ENCODE measurements at places on chromosomes 11 and 22. TPM values are rescaled to one million over a fixed set of nuclear protein-coding genes. Genes with fewer than 3 reads are reported as not detected.

DNA sequence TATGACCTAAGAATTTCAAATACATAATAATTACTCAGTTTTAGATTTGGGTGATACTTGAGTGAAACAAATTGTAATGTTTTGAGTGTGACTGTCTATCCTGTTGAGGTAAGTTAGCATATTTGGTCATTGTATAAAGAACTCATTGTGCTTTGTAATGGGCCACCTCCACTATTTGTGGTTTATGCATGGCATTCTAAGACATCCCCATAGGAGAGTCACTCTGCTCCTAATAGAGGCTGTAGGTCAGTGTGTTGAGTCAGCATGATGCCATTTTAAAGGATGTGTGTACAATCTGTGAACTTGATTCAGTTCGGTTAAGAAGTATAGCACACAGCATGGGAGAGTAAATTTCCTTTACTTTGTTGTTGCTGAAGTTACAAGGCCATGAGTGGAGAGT, 1112.4 kb downstream of the JRKL start:
- DNase-seq = no peak

DNA sequence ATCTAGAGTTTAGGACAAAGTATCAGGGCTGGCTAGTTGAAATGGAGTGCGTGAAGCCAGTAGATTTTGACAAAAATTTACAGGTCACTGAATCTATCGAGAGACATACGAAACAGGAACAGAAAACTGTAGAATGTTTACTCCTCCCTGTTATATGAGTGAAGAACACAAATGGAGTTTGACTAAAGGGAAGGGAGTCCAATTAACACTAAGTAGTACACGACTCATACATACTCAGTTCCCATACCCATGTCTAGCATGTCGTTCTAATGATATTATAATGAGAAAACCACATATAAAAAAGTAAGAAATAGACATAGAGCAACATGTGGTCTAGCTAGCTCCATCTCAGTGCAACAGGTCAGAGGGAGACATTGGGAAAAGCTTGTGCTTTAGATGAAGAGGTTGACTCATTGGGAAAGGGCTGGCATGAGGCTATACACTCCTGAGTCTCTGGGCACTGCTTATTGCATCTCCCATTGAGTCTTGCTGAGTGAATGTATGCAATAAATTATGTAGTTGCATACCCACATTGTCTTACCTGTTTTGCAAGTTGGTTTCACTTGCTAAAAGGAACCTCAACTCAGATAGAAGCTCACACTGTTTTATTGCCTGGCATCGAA, 43.5 kb downstream of the CD44 start:
- DNase-seq = no peak

- DNase-seq = no peak
These were observed 22.7 kb upstream of the TMPRSS5 start for GRCh38 chr11:113728814-113729213.

- DNase-seq = no peak
These were observed 139.7 kb upstream of the TEAD1 start for GRCh38 chr11:12534549-12534948.

- DNase-seq = no peak
These were observed 24.6 kb downstream of the OR2AG2 start for GRCh38 chr11:6747097-6747668.

DNA sequence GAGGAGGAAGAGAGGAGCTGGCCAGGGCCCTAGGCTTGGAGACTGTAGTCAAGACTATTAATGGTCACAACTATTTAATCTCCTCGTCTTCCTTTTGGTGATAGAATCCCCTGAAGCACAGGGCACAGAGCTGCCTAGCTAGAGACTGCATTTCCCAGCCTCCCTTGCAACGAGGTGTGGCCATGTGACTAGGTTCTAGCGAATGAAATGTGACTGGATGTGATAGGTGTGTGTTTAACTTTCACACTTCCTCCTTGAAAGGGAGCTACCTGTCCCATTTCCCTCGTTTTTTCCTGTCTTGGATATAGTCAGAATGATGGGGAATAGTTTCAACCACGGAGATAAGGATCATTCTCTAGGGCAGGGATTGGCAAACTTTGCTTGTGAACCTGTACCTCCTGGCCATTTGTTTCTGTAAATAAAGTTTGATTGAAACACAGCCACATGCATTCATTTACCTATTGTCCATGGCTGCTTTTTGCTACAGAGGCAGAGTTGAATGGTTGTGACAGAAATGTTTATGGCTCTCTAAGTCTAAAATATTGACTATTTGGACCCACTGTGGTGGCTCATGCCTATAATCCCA, 313.5 kb downstream of the MIAT start:
- DNase-seq = no peak

- DNase-seq = no peak
These were observed 85.6 kb downstream of the PIWIL4 start for GRCh38 chr11:94652735-94653284.

DNA sequence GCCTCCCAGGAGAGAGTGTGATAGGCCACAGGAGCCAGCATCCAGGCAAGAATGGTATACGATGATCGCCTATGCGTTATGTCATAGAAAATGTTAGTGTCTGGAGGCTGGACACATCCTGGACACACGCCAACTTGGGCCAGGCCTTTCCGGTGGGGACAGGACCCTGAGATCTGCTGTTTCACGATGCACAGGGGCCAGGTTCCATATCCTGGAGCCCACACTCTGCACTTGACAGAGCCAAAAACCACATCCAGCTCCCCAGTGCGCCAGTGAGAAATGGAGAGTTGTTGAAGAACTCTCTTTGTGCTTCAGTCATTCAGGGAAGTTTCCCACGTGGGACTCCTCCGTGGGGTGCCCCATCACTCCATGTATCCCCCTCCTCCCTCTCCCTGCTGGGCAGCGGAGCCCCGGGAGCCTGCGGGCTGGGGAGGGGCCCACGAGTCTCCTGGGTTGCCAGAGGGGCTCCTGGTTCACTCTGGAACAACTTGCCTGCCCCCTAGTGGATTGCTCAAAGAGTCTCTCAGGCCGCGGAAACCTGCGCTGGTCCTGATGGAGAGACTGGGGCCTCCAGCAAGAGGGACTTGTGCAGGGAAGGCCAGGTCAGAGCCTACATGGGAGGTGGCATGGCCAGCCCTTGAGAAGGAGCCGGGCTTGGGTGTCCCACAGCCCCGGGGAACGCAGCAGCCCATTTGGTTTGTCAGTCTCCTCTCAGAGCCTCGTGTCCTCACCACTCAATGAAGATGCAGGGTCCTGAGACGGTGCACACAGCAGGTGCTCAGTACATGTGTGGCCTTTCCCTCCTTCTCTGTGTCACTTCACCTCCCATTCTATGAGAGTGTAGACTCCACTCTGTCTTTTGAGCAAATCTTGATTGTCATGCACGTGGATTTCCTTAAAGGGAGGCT, 10.2 kb upstream of the LRRC32 start:
- DNase-seq = peak; percentile 70

DNA sequence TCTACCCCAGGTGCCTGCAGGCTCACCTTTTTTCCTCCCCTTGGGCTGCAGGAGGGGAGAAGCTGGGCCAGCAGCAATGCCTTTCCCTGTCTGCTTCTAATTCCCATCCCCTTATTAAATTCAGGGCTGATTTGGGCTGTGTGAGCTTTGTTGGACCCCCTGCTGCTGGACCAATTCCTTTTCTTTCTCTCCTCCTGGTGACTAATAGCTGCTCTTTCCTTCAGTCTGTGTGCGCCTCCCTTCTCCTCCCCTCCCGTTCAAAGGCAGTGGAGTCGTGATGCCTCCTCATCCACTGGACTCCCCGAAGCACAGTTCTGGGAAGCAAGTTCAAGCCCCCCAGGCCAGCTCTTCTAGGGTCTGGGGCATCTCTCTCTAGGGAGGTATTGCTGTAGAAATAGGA, 567.9 kb upstream of the CADM1 start:
- DNase-seq = no peak

DNA sequence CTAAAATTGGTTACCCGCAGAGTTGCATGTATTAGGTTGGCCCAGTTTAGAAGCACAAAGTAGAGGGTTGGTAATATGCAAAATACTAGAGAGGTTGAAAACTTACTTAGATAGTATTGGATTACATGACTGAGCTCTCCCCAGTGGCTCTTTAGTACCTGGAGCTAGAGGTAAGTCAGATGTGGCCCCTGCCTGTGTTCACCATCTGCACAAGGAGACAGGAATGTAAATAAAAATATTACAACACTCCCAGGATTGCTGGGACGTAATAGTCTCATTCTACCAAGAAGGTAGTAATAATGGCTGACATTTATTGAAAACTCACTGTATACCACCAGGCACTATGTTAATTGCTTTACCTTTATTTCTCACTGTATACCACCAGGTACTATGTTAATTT, 129.6 kb downstream of the SLC17A6 start:
- no peak for DNase-seq

GRCh38 chr22:28279888-28280287, 360.8 kb upstream of the PITPNB start:
- DNase-seq = no peak

DNA sequence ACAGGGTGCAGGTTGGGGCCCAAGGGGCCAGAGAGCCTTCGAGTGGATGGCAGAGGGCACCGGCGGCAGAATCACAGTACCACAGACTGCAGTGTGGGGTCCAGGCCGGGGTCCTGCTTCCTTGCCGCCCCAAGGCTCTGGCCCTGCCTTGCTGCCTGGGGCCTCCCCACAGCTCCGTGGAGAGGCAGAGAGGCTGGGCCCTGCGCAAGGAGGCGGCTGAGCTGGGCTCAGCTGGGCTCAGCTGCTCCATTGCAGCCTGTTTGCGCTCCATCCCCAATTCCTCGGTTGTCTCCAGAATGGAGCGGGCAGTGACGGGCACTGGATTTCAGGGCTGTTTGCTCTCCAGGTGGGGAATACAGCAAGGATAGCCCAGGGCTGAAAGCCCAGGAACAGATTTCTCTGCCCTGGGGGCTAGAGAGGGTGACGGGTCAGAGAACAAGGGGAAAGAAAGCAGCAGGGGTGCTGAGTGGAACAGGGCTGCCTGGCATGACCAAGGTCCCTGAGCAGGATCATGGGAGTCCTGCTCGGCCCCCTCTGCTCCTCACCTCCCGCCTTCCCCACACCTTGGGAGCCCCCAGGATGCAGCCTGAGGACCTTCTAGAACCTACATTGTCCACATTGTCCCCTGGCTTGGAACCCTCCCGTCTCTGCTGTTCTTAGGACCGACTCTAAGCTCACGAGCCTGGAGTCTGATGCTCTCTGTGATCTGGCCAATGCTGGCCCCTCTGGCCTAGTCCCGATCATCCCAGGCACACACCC, 18.9 kb downstream of the MRGPRG start:
- DNase-seq = no peak

DNA sequence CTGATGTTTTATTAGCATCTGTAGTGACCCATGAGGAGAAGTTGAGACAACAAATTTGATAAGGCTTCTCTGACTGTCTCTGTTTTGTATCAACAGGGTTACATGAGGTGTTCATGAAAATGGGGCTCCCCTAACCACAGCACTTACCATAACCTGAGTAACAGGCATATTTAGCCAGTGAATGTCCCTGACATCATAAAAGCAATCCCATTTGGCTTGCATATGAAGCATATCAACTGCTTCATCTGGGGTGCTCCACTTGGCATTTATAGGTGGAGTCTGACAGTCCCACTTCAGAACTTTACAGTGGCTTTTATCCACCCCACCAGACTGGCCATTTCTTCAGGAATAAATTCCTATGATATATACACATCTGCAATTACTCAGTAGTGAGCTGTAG, 257.6 kb downstream of the LUZP2 start:
- DNase-seq = no peak

Gene FGF3
- polyA plus RNA-seq = not detected

Gene MMP13
- polyA plus RNA-seq = not detected

Gene MIOX
- polyA plus RNA-seq = not detected

Gene TEX12
- polyA plus RNA-seq = 0.40 TPM

Gene EFCAB6
- 1.1 TPM for polyA plus RNA-seq

Gene SLC7A4
- 2.6 TPM for polyA plus RNA-seq

Gene LRRC74B
- polyA plus RNA-seq = 0.48 TPM

Gene P2RY6
- polyA plus RNA-seq = 1.7 TPM

Gene GDPD4
- 0.29 TPM for polyA plus RNA-seq
